Stimulated activated naive CD8-positive, alpha-beta T cell treated with anti-CD3 and anti-CD28 coated beads, Interleukin-15, Interleukin-2, amounts not matched to agents 100 U/mL and 50 U/mL, for 24 hours (primary cell): ENCODE measurements at places on chromosomes 7 and 10.

DNA sequence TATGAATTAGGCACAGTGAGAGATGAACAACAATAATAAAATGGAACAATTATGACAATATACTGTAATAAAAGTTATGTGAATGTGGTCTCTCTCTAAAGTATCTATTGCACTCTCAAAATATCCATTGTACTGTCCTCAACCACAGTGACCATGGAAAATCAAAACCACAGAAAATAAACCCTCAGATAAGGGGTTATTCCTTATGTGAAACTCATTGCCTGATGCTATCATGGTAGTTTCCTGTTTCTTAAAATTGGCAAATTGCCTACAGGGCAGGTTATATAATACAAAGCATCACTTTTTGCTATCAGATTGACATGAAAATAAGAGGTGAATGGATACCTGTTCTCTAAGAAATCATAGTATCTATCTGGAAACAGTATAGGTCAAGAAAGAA lies 3.8 kb downstream of the MCM10 start:
- DNase-seq: no peak

- DNase-seq: no peak
Observed at GRCh38 chr10:48512861-48513260, 92.0 kb downstream of the ARHGAP22 start.

DNA sequence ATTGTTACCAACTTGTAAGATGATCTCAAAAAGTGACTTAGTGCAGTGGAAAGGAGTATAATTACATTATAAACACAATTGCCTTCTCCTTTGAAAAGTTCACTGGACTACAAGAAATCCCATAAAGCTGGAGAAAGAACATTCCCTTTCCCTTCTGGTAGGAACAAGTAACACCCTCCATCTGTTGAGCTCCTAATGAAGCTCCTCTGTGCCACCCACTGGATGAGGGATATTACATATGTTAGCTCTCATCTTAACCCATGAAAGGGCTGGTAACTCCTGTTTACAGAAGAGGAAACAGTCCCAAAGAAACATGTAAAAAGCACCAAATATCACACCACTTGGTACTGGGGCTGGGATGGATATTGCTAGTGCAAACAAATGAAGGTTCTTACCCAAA lies 8.1 kb downstream of the PGAM1 start:
- no peak for DNase-seq

- no peak for DNase-seq
Observed at GRCh38 chr7:28480595-28480994, 68.3 kb downstream of the CREB5 start.

- peak; percentile 20 for DNase-seq
Observed at GRCh38 chr10:79318369-79318768, 28.9 kb upstream of the PPIF start.

DNA sequence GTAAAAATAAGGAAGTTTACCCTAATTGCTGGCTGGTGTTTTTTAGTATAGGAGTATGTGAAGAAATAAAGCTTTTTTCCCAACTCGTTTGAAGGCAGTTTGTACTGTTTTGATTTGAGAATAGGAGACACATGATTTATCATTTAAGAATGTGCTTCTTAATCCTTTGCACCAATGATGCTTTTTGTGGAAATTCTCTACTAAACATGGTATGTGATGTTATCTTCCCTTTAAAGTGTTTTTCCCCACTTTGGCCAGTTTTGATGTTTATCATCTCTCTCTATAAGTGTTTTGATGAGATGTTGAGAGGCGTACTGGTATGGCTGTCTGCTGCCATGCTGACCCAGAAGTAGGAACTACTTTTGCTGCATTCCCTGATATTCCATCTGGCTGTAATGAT lies 85.1 kb downstream of the SUGCT start:
- DNase-seq: no peak

- DNase-seq: no peak
Observed at GRCh38 chr7:37128327-37129034, 320.2 kb downstream of the ELMO1 start.

GRCh38 chr10:128868481-128868880 lies 598.6 kb upstream of the MGMT start:
- no peak for DNase-seq

DNA sequence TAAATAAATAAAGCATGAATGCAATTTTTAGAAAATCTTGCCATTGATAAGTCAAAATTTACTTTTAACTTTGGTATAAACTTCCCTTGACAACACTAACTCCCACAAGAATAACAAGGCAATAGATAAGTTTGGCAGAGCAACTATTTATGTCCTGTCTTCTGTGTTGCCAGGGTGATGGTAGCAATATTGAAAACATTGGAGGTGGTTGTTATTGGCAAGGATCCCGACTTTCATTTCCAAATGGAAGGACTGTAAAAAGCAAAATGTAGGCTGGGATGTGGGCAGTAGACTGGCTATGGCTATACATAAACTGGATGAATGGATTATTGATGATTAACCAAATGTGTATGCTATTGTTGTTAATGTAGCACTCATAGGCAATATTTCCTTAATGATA lies 134.9 kb upstream of the CACNA2D1 start:
- DNase-seq: no peak

GRCh38 chr7:44215531-44215930 lies 14.8 kb downstream of the YKT6 start:
- DNase-seq: no peak

- no peak for DNase-seq
Observed at GRCh38 chr7:30894009-30894408, 17.6 kb upstream of the AQP1 start.

GRCh38 chr7:85997515-85997914 lies 646.2 kb upstream of the GRM3 start:
- no peak for DNase-seq

DNA sequence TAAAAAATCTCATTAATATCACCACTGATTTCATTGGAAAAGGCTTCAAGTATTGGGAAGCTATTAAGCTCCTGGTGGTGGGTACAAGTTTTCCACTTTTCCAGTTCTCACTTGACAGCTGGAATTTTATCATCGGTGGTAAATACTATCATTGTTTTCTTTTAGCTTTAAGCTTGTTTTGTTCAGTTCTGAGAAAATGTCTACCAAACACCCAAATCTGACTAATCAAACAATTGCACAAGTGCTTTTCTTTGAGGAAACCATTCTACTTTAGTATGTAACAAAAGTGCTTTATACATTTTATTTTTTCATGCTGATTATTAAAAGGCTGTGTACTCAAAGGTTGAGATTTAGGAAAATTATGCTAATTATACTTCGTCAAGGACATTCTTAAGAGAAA lies 7.9 kb downstream of the PRPF18 start:
- DNase-seq: no peak

GRCh38 chr10:3807928-3808496 lies 23.0 kb upstream of the KLF6 start:
- no peak for DNase-seq

GRCh38 chr7:48311464-48312100 lies 140.3 kb downstream of the ABCA13 start:
- DNase-seq: no peak

DNA sequence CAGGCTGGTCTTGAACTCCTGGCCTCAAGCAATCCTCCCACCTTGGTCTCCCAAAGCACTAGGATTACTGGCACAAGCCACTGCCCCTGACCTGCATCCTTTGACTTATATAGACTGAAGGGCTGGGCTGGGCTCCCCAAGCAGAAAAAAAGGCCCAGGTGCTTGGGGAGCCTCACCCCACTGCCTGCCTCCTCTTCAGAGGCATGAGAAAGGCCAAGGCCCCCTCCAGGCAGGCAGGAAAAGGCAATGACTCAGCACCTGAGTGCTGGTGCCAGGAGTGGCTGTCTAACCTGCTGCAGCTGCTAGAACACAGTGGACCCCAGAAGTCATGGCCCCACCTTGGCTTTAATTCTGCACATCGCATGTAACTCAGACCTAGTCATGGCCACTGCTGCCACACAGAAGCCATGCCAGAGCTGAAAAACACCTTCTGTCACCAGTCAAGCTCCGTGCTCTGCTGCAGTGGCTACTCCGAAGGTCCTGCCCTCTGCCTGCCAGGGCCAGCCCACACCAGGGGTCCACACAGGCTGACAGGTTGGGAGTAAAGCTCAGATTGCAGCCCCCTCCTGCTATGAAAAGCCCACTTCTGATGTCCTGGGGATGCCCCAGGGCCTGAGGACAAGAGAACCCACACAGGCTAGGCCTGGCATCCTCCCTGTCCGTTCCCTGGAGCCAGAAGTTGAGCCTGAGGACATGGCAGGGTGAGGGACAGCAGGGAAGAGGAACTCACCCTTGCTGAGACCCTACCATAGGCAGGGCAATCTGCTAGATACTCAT lies 48.5 kb downstream of the GRID1 start:
- DNase-seq: no peak

GRCh38 chr10:120688928-120689327 lies 162.2 kb upstream of the WDR11 start:
- no peak for DNase-seq

DNA sequence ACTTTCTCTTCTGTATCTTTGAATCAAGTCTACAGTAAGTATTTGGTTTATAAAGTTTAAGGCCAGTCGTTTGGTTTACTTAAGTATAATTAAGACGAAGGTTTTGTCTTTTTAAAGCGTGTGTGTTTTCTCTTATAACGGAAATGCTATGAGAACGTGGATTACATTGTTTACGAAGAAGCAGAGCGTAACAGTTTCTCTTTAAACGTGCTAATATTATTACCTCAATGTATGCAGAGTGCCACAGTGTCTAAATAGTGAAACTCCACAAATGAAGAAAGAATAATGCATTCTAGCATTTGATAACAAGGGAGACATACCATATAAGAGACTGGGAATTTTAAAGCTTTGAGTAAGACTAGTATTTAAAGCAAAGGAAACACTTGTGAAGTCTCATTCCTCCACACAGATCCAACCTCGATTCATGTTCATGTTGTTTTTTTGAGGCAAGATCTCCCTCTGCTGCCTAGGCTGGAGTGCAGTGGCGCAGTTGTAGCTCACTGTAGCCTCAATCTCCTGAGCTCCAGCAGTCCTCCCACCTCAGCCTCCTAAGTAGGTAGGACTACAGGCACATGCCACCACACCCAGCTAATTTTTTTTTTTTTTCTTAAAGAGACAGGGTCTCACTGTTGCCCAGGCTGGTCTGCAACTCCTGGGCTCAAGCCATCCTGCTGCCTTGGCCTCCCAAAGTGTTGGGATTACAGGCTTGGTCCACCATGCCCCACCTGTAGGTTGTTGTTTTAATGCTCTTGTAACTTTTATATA lies 75.1 kb downstream of the ANKRD61 start:
- peak; percentile 22 for DNase-seq
